Stimulated activated CD8-positive, alpha-beta memory T cell treated with anti-CD3 and anti-CD28 coated beads, Interleukin-7, amount 100 ng/mL, for 48 hours (primary cell): ENCODE measurements at places on chromosomes 7 and 10.

GRCh38 chr10:13949844-13950542, 363.2 kb downstream of the PRPF18 start:
- DNase-seq, result no peak

- no peak for DNase-seq
Observed at GRCh38 chr7:10707519-10707918, 266.2 kb upstream of the PHF14 start.

- DNase-seq, result no peak
Observed at GRCh38 chr7:129443612-129444011, 9.4 kb downstream of the STRIP2 start.

GRCh38 chr7:33790746-33791145, 114.6 kb upstream of the BMPER start:
- no peak for DNase-seq

GRCh38 chr10:106519376-106520030, 645.0 kb downstream of the SORCS1 start:
- DNase-seq, result no peak

- DNase-seq, result no peak
Observed at GRCh38 chr10:25465582-25466372, 291.0 kb downstream of the GPR158 start.

- no peak for DNase-seq
Observed at GRCh38 chr10:26557641-26558014, 119.5 kb downstream of the APBB1IP start.

GRCh38 chr7:69885431-69885830, 287.2 kb downstream of the AUTS2 start:
- no peak for DNase-seq

GRCh38 chr10:78134773-78135306, 101.2 kb downstream of the RPS24 start:
- no peak for DNase-seq

- no peak for DNase-seq
Observed at GRCh38 chr10:80739328-80739727, 201.6 kb downstream of the SH2D4B start.

DNA sequence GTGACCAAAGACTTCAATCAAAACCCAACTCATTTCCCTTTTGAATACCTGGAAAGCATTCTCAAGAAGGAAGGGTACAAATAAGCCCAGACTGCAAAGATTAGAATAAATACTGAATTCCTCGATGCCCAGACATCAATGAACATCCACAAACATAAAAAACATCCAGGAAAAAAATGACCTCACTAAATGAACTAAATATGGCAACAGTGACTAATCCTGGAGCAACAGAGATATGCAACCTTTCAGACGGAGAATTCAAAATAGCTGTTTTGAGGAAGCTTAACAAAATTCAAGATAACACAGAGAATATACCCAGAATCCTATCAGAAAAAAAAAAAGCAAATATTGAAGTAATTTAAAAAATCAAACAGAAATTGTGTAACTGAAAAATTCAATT, 43.2 kb downstream of the PCLO start:
- DNase-seq, result no peak

GRCh38 chr10:79102498-79102874, 33.7 kb downstream of the ZMIZ1 start:
- no peak for DNase-seq

DNA sequence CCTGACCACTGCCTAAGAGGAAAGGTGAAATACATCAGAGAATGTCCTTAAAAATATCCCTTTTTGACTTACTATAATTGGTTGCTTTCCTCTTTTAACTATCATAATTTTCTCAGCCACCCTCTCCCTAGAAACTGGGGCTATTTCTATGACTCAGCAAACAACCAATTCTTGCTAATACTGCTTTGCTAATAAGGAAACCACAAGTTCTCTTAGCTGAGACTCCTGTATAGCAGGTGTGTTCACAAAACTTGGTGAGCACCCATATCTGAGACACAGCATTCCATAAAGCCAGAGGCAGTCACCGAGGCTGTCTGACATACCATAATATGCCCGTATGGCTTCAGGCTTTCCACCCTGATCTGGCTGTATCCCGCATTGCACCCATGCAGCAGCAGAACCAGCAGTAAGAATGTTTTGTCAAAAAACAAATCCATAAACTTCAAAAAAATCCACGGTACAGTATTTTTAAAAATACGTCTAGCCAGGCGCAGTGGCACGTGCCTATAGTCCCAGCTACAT, 191.7 kb upstream of the C7orf33 start:
- DNase-seq, result no peak

- no peak for DNase-seq
Observed at GRCh38 chr10:21372651-21373410, 152.7 kb downstream of the SKIDA1 start.

DNA sequence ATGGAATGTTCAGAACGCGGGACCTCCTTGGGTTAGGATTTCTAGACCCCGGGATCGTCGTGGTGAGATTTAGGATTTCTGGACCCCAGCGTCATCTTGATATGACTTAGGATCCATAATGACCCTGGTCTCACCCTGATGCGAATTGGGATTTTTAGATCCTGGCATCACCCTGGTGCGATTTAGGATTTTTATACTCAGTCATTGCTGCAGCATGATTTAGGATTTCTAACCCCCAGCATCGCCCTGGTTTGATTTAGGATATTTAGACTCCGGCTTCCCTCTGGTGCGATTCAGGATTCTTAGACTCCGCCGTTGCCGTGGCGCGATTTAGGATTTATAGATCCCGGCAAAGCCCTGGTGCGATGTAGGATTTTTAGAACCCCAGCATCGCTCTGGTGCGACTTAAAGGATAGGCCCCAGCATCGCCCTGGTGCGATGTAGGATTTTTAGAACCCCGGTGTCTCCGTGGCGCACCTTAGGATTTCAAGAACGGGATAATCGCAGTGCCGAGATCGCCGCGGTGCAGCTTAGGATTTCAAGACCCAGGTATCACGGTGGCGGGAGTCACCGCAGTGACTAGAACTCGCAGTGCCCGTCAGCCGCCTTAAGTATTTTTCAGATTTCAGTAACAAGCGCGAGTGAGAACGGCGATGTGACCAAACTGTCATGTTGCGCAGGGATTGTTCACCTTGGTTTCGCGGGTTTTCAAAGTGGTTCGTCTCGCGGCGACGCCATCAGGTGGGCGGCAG, 814 bp downstream of the MEST start:
- no peak for DNase-seq

DNA sequence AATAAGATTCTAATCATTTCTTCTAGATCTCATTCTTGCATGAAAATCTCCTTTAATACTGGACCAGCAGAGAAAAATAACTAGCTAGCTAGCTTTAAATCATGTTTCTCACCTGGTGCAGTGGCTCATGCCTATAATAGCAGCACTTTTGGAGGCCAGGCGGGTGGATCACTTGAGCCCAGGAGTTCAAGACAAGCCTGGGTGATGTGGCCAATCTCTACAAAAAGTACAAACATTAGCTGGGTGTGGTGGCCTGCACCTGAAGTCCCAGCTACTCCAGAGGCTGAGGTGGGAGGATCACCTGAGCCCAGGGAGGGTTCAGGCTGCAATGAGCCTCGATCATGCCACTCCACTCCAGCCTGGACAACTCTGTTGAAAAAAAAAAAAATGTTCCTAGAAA, 99.2 kb downstream of the BAMBI start:
- no peak for DNase-seq

- DNase-seq, result no peak
Observed at GRCh38 chr10:930625-931325, 730 bp downstream of the LARP4B start.

- no peak for DNase-seq
Observed at GRCh38 chr10:120570418-120570817, 113.4 kb downstream of the PLPP4 start.

DNA sequence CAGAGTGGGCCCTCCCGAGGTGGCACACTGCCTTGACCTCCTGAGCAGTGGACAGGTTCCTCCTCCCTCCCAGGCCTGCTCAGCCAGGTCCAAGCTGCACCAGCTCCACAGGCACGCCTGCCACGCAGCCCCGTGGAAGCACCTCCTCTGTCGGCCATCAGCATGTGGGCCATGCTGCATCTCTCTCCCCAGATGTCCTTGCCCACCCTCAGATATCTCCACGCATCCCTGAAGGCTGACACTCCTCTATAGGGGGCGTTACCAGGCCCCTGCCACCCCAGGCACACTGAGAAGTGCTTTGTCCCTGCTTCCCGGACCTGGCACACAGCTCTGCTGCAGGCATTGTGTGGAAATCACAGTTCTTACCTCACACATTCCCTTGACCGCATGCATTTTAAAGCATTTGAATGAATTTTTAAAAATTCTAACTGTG, 598.5 kb downstream of the SDK1 start:
- DNase-seq, result no peak

DNA sequence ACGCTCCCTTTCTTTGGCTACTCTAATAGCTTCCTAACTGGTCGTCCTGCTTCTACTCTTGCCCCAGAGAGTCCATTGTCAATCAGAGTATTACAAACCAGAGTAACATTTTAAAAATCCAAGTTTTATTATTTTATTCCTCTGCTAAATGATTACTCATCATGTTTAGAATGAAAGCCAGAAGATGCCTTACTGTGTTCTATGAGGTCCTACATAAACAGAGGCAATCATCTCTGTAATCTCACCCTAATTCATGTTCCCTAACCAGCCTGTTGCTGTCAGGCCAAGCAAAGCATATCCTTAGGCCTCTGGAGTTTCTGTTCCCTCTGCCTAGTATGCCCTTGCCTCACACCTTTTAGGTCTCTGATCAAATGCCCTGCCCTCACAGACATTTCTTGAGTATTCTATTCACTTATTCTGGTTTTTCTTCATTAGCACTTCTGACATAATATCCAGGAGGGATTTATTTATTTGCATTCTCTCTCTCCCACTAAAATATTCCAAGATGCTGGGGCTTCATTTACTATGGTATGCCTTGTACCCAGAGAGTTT, 497.5 kb downstream of the PHTF2 start:
- no peak for DNase-seq

DNA sequence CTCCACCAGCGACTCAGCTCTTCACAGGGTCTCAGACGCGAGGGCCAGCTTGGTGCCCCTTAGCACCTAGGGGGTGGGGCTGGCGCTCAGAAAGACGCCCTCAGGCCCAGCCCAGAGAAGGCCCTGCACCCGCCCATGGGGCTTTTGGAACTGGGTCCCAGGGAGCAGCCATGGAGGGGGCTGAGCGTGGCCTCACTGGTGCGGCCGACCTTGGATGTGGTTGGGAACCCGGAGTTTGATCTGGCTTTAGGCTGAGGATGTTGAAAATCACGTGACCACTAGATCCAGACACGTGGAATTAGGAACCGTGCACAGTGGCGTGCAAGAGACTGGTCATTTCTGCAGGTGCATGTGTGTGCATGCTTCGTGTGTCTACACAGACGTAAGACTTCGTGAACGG, 185.4 kb downstream of the DNAJB6 start:
- no peak for DNase-seq

- DNase-seq, result no peak
Observed at GRCh38 chr7:70779321-70779720, 352.6 kb upstream of the GALNT17 start.

GRCh38 chr10:104434601-104435000, 81.0 kb downstream of the CFAP58 start:
- DNase-seq, result no peak

GRCh38 chr10:33621101-33621500, 286.6 kb upstream of the NRP1 start:
- no peak for DNase-seq

DNA sequence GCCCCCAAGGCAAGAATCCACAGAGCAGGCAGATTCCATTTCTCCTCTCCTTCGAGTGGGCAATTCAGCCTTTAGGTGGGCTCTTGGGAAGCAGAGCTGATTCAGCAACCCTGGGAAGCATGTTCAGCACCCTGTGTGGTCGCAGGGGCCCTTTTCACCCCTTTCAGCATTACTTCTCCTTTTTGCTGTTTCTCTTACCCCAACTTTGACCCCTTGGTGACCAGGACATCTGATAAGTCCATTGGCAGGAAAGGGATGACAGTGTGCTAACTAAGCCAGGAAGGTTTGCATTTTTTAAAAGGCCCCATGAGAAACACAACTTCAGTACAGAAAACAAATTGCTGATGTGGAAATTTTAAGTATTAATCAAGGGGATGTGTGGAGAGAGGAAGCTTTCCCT, 283.7 kb upstream of the NRP1 start:
- no peak for DNase-seq

DNA sequence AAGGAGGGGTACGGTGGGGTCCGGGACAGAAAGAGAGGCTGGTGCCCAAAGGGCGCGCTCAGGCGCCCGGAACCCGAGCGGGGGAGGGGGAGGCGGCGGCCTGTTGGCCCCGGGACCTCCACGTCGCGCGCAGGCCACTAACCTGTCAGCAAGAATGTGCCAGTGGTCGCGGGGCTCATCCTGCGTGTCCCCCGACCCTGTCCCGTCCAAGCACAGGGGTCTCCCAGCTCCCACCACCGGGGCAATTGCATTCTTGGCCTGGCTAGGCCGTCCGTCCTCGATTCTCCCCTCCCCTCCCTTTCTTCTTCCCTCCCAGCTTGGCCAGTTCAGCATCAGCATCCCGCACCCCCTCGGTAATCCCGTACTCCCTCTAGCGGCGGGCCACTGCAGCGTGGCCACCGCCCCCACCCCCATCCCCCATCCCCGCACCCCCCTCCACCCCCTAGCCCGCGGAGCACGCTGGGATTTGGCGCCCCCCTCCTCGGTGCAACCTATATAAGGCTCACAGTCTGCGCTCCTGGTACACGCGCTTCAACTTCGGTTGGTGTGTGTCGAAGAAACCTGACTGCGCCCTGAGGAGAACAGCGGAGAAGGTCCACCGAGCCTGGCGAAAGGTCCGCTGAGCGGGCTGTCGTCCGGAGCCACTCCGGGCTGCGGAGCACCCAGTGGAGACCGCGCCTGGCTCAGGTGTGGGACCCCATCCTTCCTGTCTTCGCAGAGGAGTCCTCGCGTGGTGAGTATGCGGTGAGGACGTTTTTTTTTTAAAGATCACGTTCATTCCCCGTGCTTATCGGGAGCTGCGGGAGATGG, at the start of gene SGCE:
Gene SGCE (minus strand): TSS at position 286 of the 810 bp plus-strand sequence. CDS start 35 bp downstream, at position 251.
- DNase-seq, result no peak

- DNase-seq, result no peak
Observed at GRCh38 chr10:44993922-44994751, 6.6 kb upstream of the ZNF22 start.

GRCh38 chr7:128835231-128835751, 5.1 kb downstream of the FLNC start:
- no peak for DNase-seq

DNA sequence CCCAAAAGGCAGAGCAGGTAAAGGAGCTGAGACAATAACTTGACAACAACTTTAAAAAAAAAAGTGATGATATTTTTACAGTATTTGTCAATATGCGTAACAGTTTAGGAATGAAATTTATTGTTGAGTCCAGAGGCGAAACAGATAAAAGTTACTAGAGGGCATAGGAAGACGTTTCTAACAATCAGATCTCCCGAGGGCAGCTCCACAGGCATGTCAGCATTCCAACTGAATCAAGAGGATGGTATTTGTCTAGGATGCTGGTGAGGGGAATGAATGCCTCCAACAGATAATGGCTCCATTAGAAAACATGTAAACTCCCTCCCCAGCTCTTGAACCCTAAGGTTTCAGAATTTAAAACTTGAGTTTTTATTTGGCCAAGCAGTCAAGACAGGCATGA, 733.9 kb upstream of the SORCS1 start:
- no peak for DNase-seq

- no peak for DNase-seq
Observed at GRCh38 chr10:87961314-87961713, 97.9 kb downstream of the PTEN start.
